ENCODE measurements at places on chromosomes 3 and 15.

GRCh38 chr3:40243056-40243455 lies 66.5 kb upstream of the EIF1B start:
- H3K27me3 ChIP-seq: no peaks in the 10 kb centered on the region
- H3K36me3 ChIP-seq: peaks cover 3% of the 10 kb centered on the region
- no peak overlapping the region for H3K27ac ChIP-seq

DNA sequence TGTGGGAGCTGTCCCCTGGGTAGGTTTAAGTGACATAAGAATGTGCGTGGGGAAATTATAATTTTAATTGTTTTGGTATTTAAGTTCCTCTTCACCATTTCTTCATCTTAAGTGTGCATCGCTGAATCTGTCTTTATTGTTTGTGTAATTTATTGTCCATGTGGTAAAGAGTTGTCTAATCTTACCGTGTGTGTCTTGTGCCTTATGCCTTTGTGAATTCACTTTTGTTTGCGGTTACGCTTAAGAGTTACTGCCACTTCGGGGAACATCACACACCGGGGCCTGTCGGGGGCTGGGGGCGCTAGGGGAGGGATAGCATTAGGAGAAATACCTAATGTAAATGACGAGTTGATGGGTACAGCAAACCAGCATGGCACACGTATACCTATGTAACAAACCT lies 767 bp downstream of the WDR48 start:
- peaks cover 8% of the 10 kb centered on the region for H3K36me3 ChIP-seq
- H3K27me3 ChIP-seq: no peaks in the 10 kb centered on the region
- no peak for DNase-seq
- peak overlapping the region; percentile 90 for H3K4me3 ChIP-seq
- H3K27ac ChIP-seq: peak overlapping the region; percentile 97

DNA sequence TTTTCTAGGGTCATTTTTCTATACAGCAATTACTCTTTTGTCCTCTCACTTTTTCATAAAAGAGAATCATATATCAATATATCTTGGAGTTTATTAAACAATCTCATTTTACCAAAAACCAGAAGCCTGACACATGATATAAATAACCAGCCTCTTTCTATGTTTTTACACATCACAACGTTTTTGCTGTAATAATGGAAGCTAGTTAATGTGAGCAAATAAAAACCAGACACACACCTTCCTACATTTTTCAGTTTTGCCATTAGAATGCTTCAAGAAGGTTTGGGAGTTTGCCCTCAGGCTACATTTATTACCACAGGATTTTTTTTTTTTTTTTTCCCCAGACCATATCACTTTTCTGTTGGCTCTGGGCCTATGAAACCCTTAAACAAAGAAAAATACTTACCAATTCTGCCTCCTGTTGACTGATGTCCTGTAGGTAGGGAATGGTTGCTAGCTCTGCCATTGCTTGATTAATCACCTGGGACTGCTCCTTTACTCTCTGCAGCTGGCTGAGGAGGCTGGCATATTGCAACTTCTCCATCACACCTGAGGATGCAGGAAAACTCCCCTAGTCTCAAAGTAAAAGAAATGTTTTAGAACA lies 165.5 kb downstream of the ECT2 start:
- DNase-seq: no peak
- H3K27me3 ChIP-seq: peaks cover 4% of the 10 kb centered on the region
- H3K36me3 ChIP-seq: no peaks in the 10 kb centered on the region
- no peak overlapping the region for H3K4me3 ChIP-seq

- H3K27me3 ChIP-seq: peaks cover 19% of the 10 kb centered on the region
- H3K4me3 ChIP-seq: no peak overlapping the region
- no peaks in the 10 kb centered on the region for H3K36me3 ChIP-seq
- no peak for DNase-seq
- H3K4me1 ChIP-seq: no peaks in the 10 kb centered on the region
Observed at GRCh38 chr15:91790836-91791235, 62.7 kb upstream of the SLCO3A1 start.

DNA sequence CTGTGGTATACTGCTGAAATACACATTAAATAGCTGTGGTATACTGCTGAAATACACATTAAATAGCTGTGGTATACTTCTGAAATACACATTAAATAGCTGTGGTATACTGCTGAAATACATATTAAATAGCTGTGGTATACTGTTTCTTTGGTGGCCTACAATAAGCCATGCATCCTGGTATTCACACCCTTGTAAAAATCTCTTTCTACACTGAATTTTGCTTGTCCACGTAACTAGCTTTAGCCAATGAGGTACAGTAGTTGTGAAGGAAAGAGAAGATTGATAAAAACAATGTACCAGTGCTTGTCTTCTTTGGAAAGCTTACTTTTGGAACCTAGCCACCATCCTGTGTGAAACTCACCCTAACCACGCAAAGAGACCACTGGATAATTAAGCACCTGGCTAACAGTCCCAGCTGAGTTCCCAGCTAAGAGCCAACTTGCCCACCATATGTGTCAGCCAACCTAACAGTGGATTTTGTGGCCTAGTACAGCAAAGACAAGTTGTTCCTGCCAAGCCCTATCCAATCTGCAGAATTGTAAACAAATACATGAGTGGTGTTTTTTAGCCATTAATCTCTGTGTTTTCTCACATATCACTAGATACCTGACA lies 103.4 kb upstream of the MELTF start:
- peaks cover 82% of the 10 kb centered on the region for H3K36me3 ChIP-seq
- no peak overlapping the region for H3K27ac ChIP-seq
- no peak overlapping the region for H3K4me3 ChIP-seq
- no peak for DNase-seq
- no peaks in the 10 kb centered on the region for H3K27me3 ChIP-seq

DNA sequence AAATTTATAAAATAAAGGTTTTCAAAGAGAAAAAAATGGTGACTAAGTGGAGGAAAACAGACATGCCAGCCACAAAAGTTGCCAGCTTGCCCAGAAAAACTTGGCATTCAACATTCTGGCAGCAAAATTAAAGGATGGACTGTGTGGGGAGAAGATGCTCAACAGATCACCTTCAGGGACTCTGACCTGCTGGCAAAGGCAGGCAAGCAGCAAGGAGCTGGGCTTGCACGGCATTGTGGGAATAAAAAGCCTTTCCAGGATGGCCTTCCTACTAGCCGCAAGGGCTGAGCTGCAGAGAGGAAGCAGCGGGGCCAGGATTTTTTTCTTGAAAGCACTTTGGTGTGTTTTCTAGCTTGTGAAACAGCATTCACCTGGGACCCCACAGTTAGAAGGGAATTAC lies 101.9 kb upstream of the CACNA2D3 start:
- H3K4me3 ChIP-seq: no peak overlapping the region
- no peaks in the 10 kb centered on the region for H3K36me3 ChIP-seq
- H3K27me3 ChIP-seq: peaks cover 6% of the 10 kb centered on the region
- H3K4me1 ChIP-seq: no peaks in the 10 kb centered on the region
- no peak overlapping the region for H3K27ac ChIP-seq

- peak overlapping the region; percentile 29 for H3K27ac ChIP-seq
- DNase-seq: no peak
- H3K4me1 ChIP-seq: peaks cover 34% of the 10 kb centered on the region
- no peak overlapping the region for H3K4me3 ChIP-seq
Observed at GRCh38 chr3:186823386-186823785, 17.1 kb upstream of the RFC4 start.

GRCh38 chr3:73813291-73813690 lies 188.6 kb upstream of the PDZRN3 start:
- H3K36me3 ChIP-seq: no peaks in the 10 kb centered on the region
- no peak overlapping the region for H3K4me3 ChIP-seq
- no peaks in the 10 kb centered on the region for H3K4me1 ChIP-seq
- H3K27me3 ChIP-seq: no peaks in the 10 kb centered on the region
- H3K27ac ChIP-seq: no peak overlapping the region

GRCh38 chr3:30282154-30282696 lies 324.2 kb upstream of the TGFBR2 start:
- H3K36me3 ChIP-seq: no peaks in the 10 kb centered on the region
- H3K27me3 ChIP-seq: no peaks in the 10 kb centered on the region
- no peak overlapping the region for H3K27ac ChIP-seq
- peaks cover 20% of the 10 kb centered on the region for H3K4me1 ChIP-seq
- no peak overlapping the region for H3K4me3 ChIP-seq
- DNase-seq: no peak

DNA sequence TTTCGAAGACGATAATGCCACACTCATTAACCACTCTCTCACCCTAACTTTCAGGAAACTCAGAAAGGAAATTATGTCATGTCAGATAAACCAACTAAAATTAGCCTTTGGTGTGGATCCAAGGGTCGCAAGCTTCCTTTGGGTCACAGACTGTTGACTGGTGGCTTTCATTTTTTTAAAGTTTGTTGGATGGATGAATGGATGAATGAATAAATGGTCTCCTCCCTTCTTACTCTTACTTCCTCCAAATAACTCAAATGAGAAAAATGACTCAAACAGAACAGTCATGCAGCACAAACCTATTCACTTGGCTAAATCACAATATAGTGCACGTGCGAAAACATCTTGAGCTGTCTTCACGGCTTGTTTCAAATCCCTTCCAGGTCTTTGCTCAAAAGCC lies 82.9 kb upstream of the HACD2 start:
- DNase-seq: no peak
- no peaks in the 10 kb centered on the region for H3K36me3 ChIP-seq
- no peak overlapping the region for H3K27ac ChIP-seq
- H3K4me3 ChIP-seq: no peak overlapping the region
- peaks cover 6% of the 10 kb centered on the region for H3K4me1 ChIP-seq
- H3K27me3 ChIP-seq: peaks cover 22% of the 10 kb centered on the region

GRCh38 chr3:190595807-190596206 lies 81.9 kb downstream of the IL1RAP start:
- no peak overlapping the region for H3K27ac ChIP-seq
- H3K36me3 ChIP-seq: peaks cover 37% of the 10 kb centered on the region

DNA sequence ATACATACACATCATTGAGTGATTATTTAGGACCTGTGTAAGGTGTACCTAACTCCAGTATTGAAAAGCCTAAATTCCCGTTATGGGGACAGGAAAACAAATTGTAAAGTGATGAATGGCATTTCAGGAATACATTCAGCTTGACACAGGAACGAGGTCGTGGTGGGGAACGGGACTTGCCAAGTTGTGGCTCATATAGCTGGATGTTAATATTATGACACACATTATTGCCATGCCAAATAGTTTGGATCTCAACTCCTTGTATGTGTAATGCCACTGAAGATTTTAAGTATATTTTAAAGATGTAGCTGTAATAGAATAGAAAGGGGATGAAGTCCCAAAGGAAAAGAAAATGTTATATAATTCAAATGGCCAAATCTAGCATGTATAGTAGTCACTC lies 227.2 kb upstream of the GOLIM4 start:
- H3K27ac ChIP-seq: no peak overlapping the region
- DNase-seq: no peak
- no peaks in the 10 kb centered on the region for H3K36me3 ChIP-seq
- H3K4me1 ChIP-seq: no peaks in the 10 kb centered on the region

DNA sequence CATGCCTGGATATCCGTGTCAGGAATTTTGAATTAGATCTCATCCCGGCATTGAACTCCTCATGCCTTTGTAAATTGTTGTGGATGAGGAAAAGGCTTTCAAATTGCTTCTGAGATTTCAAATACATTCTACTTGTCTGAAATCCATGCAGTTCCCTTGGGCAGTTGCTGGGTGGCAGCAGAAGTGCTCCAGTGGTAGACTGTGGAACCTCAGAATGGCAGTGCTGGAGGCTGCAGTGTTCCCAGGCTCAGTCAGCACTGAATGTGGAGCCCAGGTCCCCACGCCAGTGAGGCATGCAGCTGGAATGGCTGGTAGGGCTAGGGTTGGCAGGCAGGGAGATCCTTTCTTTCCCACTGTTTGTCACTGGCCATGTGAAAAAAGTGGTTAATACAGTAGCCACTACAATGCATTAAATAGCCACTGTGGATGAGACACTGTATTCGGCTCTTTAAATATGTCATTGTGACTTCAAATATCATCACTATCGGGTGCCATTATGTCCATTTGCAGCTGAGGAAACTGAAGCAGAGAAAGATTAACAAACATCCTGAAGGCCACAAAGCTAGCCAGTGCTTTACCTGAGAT lies 98.6 kb downstream of the TPRG1 start:
- H3K27me3 ChIP-seq: no peaks in the 10 kb centered on the region
- peaks cover 18% of the 10 kb centered on the region for H3K4me1 ChIP-seq
- no peak overlapping the region for H3K4me3 ChIP-seq
- DNase-seq: peak; percentile 45
- no peak overlapping the region for H3K27ac ChIP-seq
- H3K36me3 ChIP-seq: no peaks in the 10 kb centered on the region

DNA sequence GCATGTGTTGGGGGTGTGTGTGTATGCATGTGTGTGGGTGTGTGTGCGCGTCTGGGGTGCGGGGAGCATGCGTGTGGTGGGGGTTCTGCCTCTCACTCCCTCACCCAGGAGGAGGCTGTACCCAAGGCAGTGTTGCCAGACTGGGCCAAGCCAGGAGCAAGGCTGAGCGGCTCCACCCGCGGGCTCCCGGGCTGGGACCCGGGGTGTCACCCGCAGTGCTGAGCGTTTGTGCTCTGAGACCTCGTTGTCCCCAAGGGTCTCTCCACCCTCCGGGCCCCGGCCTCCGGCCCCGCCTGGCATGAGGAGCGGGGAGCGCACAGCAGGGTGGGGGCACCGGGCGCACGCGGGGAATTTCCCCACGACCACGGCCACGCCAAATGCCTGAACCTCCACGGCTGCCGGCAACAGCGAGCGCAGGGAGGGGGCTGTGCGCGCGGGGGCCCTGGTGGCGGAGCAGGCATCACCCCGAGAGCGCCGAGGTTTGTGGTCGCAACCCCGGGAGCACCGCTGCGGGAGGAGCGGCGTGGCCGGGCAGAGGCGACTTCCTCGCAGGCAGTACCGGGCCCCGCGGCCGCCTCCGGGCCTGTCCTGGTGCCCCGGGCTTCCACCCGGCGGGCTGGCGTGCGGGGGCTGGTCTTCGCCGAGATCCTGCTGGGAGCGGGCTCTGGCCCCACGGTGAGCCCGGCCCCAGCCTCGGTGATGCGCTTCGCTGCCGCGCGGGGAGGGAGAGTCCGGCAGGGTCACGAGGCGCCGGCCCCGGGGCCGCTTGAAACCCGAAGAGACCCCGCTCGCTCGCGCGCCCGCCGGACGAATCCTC lies 7.4 kb upstream of the OCA2 start:
- H3K4me3 ChIP-seq: no peak overlapping the region
- H3K27me3 ChIP-seq: peaks cover 46% of the 10 kb centered on the region
- H3K27ac ChIP-seq: no peak overlapping the region
- DNase-seq: peak; percentile 51
- H3K4me1 ChIP-seq: peaks cover 10% of the 10 kb centered on the region
- H3K36me3 ChIP-seq: peaks cover 3% of the 10 kb centered on the region

DNA sequence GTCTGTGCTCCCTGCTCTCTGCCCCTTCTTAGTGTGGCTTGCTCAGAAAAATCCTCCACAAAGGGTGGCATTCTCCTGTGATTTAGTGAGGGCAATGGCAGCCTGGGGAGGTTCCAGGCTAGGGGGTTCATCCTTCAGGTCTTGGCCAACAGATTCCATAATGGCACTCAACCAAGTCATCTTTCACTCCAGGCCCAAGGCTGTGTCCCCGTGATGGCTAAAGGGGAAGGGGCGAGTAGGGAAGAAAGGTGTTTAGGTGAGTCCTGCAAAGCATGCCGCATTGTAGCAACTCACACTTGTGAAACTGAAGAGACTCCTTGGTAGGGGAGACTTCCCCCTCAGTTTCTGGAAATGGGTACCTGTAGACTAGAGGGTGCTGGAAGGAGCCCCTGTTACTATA lies 105.6 kb downstream of the THSD4 start:
- peaks cover 35% of the 10 kb centered on the region for H3K27me3 ChIP-seq
- no peak overlapping the region for H3K27ac ChIP-seq
- H3K4me1 ChIP-seq: no peaks in the 10 kb centered on the region
- H3K36me3 ChIP-seq: no peaks in the 10 kb centered on the region
- no peak for DNase-seq
- H3K4me3 ChIP-seq: no peak overlapping the region
